ENCODE measurements at places on chromosomes 7 and 10.

DNA sequence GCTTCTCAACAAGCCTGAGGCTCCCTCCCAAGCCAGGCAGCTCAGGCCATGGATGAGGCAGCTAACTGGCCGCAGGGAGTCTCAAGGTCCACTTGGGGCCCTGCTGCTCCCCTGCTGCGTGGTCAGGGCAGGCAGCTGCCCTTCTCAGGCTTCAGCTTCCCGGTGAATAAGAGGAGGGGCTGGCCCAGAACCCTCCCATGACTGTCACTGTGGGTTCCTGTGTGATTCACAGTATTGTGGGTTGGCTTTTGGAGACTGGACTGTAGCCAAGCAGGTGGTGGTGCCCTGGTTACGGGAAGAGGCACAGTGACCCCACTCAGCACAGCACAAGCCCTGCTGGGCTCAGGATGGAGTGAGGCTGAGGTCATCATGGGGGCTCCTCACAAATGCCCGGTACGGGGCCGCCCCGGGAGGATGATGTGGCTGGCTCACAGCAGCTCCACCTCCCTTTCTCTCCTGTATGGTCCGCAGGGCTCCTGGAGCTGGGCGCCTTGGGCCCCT lies 189.8 kb downstream of the HECW1 start:
- DNase-seq, result no peak
- H3K4me3 ChIP-seq, result no peak overlapping the region
- no peak overlapping the region for H3K27ac ChIP-seq
- no peaks in the 10 kb centered on the region for H3K36me3 ChIP-seq

DNA sequence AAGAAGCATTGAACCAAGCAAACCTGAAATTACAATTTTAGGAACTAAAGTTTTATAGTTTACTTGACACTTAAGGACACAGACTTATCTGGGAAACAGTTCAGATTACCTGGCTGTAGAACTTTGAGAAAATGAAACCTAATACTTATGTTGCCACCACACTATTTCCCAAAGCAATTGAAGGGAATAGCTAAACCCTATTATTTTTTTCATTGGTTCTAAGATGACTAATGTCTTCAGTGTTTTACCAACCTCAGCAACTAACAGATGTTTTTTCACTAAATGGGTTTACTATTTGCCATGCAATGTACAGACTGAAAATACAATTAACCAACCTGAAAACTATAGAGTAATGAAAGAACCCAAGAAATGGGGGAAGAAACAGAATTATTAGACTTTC lies 689.6 kb downstream of the SORCS1 start:
- no peak overlapping the region for H3K27ac ChIP-seq
- H3K27me3 ChIP-seq, result no peaks in the 10 kb centered on the region
- no peak overlapping the region for H3K4me3 ChIP-seq
- no peak for DNase-seq
- no peaks in the 10 kb centered on the region for H3K4me1 ChIP-seq

- no peaks in the 10 kb centered on the region for H3K36me3 ChIP-seq
- no peak overlapping the region for H3K27ac ChIP-seq
Measured at GRCh38 chr10:90112681-90113080, 411.3 kb downstream of the KIF20B start.

DNA sequence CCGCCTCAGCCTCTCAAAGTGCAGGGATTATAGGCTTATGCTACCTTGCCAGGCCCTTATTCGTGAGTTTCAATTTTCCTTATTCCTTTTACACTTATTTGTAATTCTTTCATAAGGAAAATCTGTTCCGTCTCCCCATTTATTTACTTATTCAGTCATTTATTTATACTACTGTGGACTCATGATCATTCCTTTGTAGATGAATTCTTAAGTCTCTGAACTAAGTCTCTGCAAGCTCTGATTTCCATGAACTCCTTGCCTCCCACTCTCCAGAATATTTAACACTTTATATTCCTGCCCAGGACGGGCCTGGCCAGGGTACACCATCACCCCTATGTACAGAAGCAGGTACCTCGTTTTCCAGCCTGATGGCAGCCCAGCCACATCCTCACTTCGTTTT lies 39.4 kb downstream of the PFKFB3 start:
- H3K4me1 ChIP-seq, result peaks cover 5% of the 10 kb centered on the region
- H3K4me3 ChIP-seq, result no peak overlapping the region
- no peaks in the 10 kb centered on the region for H3K36me3 ChIP-seq
- no peak for DNase-seq
- H3K27me3 ChIP-seq, result no peaks in the 10 kb centered on the region

DNA sequence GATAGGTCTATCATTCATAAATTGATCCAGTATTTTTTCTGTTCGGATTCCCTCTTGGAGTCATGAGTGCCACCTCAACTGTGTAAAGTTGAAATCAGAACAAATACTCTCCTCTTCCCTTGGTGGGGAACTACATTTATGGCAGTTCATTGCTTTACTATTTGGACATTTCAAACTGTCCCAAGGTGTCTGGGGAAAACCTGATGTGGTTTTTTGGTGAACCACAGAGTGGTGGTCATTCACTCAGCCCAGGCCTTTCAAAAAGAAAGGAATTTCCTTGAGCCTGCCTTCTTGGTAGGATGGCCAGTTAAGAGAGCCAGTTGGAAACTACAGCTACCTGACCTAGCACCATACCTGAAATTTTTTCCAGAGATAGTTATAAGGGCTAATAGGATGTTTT lies 59.0 kb downstream of the ABCB1 start:
- no peak overlapping the region for H3K27ac ChIP-seq
- H3K36me3 ChIP-seq, result no peaks in the 10 kb centered on the region
- H3K4me1 ChIP-seq, result no peaks in the 10 kb centered on the region

DNA sequence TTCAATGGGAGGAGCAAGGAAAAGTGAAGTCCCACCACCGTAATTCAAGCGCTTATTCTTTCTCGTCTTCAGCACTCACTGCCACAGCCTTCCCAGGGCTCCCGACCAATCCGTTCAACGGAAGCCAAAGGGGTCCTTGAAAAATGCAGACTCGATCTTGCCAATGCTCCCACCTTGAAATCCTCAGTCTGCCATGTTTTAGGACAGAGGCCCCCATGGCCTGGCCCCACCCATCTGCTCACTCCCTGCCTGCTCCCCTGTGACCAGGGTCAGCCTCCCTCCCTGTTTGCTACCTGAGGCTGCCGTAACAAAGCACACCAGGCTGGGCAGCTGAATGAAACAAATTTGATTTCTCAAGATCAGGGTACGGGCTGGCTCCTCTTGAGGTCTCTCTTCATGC lies 3.0 kb upstream of the DNAAF5 start:
- H3K4me1 ChIP-seq, result peaks cover 20% of the 10 kb centered on the region
- no peak overlapping the region for H3K4me3 ChIP-seq
- no peaks in the 10 kb centered on the region for H3K27me3 ChIP-seq
- H3K36me3 ChIP-seq, result no peaks in the 10 kb centered on the region
- no peak overlapping the region for H3K27ac ChIP-seq

DNA sequence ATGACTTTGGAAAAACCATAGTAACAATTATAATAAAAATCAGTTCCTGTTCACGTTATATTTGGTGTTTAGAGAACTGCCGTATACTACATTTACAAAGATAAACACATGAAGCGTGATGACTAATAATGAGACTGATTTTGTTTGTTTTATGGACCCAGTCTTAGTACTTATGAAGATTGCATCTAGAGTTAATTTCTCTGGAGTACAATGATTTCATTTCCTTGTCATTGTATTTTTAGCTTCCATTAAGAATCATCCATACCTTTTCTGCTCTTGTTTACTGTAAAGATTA lies 2.9 kb downstream of the RBM20 start:
- peaks cover 31% of the 10 kb centered on the region for H3K4me1 ChIP-seq
- peak overlapping the region; percentile 75 for H3K4me3 ChIP-seq
- no peak for DNase-seq
- peak overlapping the region; percentile 85 for H3K27ac ChIP-seq
- no peaks in the 10 kb centered on the region for H3K36me3 ChIP-seq
- no peaks in the 10 kb centered on the region for H3K27me3 ChIP-seq

DNA sequence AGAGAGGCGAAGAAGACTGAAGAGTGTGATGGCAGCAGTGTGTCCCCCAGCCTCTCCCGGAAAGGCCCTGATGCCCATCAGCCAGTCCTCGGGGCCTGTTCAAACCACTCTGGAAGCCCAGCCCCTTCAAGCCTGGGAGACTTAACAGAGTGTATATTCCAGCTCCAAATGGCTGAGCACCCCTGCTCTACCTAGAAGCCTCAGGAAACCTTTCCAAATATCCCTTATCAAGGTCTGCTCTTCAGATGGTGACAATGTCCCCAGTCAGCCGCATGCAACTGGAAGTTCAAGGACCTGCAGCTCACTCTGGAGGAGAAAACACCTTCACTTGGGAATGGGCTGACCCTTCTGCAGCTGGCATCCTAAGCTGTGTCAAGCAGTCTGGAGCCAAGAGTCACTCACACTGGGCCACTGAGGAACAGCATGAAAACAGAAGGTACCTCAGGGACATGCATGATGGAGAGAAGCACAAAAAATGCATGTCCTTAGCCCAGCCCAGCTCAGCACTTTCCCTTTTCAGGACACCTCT lies 10.2 kb downstream of the ANXA11 start:
- H3K4me1 ChIP-seq, result no peaks in the 10 kb centered on the region
- H3K27ac ChIP-seq, result peak overlapping the region; percentile 97
- H3K4me3 ChIP-seq, result no peak overlapping the region
- H3K36me3 ChIP-seq, result peaks cover 9% of the 10 kb centered on the region

DNA sequence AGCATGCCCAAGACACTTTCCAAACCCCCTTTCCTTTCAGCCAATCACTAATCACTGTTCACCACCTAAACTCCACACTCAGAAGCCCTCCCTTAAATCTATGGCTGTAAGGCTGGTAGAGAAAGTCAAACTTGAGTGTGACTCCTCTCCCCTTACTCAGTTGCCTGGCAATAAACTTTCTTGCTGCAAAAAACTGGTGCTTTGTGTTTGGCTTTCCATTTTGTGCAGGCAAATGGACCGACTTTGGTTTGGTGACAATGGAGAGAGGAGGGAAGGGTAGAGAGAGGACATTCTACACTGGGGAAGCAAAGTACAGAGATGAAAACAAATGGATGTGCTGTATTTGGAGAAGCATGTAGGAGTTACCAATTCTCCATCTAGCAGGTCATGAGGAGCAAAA lies 84.9 kb downstream of the SLC25A13 start:
- no peaks in the 10 kb centered on the region for H3K4me1 ChIP-seq
- peak overlapping the region; percentile 60 for H3K27ac ChIP-seq
- no peaks in the 10 kb centered on the region for H3K27me3 ChIP-seq
- no peak overlapping the region for H3K4me3 ChIP-seq
- H3K36me3 ChIP-seq, result peaks cover 9% of the 10 kb centered on the region
- DNase-seq, result no peak

DNA sequence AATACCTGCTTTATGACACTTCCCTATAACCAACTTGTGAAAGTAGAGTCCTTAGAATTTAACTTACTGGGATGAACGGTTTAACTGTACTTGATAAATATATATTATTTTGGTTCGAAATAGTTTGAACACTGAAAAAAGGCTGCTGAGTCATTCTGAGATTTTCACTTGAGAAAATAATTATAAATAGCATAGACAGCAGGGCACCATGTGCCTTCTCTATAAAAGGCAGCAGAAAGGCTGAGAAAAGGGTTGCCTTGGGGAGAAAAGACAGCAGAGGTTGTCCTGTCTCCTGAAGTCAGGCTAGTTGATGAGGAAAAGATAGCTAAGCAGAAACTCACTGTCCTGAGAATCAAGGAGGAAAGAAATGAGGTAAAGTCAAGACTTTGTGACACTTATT lies 92.4 kb downstream of the CTTNBP2 start:
- H3K27ac ChIP-seq, result peak overlapping the region; percentile 50
- H3K36me3 ChIP-seq, result no peaks in the 10 kb centered on the region
- H3K4me1 ChIP-seq, result no peaks in the 10 kb centered on the region
- no peaks in the 10 kb centered on the region for H3K27me3 ChIP-seq

DNA sequence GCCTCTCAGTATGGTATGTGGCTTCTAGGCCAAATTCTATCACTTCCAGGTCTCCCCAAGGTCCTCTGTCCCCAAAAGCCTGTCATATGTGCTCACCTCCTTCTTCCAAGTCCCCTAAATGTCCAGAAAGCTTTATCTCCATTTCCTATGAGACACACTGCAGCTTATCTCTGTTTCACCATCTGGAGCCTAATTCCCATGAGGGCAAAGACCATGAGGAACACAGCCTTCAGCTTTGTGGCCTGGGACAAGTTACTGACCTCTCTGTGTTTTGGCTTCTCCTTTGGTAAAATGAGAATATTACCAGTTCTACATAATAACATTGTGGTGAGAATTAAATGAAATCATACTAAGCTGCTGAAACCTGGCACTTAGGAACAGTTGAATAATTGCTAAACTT lies 19.2 kb downstream of the ST8SIA6 start:
- DNase-seq, result no peak
- H3K36me3 ChIP-seq, result no peaks in the 10 kb centered on the region
- no peaks in the 10 kb centered on the region for H3K27me3 ChIP-seq
- no peak overlapping the region for H3K4me3 ChIP-seq
- no peak overlapping the region for H3K27ac ChIP-seq

DNA sequence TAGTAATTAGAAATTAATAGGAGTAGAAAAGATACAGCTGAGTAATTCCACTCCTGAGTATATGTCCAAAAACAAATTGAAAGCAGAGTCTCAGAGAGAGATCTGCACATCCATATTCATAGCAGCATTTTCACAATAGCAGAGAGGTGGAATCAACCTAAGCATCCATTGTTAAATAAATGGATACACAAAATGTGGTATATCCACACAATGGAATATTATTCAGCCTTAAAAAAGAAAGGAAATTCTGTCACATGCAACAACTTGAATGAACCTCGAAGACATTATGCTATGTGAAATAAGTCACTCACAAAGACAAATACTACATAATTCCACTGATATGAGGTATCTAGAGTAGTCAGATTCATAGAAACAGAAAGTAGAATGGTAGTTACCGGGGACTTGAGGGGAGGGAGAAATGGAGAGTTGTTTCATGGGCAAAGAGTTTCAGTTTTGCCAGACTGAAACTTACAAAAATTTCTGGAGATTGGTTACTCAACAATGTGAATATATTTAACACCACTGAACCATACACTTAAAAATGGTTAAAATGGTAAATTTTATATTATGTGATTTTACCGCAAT lies 18.4 kb downstream of the VTI1A start:
- no peaks in the 10 kb centered on the region for H3K27me3 ChIP-seq
- peaks cover 16% of the 10 kb centered on the region for H3K36me3 ChIP-seq
- no peaks in the 10 kb centered on the region for H3K4me1 ChIP-seq
- H3K4me3 ChIP-seq, result no peak overlapping the region
- no peak for DNase-seq

DNA sequence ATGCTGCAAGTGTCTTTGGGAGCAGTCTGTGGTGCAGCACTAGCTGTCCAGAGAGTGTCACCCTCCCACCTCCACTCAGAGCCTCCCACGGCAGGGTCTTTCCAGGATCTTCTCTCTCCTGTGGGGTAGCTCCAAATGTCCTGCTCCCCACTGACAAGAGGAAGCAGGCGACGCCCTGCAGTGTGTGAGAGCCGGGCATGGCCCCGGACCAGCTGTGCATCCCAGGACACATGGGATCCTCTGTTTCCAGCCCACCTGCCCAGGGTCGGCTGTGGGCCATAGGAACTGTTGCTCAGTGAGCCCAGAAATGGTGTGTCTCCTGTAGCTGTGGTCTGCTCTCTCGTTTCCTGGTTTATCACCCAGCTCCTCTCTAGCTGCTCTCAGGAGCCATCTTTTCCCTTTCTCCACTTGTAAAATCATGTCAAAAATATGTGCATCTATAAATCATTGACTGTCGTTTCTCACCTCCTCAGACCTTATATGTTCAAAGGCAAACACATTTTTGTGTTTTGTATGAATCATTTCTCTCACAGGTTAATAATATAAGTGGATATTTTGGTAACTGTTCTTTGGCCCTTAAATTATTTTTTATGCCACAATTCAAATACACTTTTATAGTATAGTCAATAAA lies 74.9 kb downstream of the VWC2 start:
- DNase-seq, result no peak
- no peak overlapping the region for H3K4me3 ChIP-seq
- no peaks in the 10 kb centered on the region for H3K4me1 ChIP-seq
- H3K27ac ChIP-seq, result no peak overlapping the region

- no peak overlapping the region for H3K4me3 ChIP-seq
- no peak for DNase-seq
- no peaks in the 10 kb centered on the region for H3K27me3 ChIP-seq
- H3K4me1 ChIP-seq, result no peaks in the 10 kb centered on the region
Measured at GRCh38 chr10:29130190-29130673, 158.6 kb upstream of the LYZL1 start.

Measured in right atrium auricular region (tissue), 2 donors.